ENCODE measurements at places on chromosomes 3 and 15.

GRCh38 chr15:25793354-25794050, 69.6 kb downstream of the ATP10A start:
- no peak for DNase-seq

GRCh38 chr3:45011756-45012508, 14.2 kb upstream of the CLEC3B start:
- DNase-seq = no peak

- DNase-seq = no peak
Observed at GRCh38 chr3:40841570-40842109, 316.9 kb downstream of the ZNF621 start.

DNA sequence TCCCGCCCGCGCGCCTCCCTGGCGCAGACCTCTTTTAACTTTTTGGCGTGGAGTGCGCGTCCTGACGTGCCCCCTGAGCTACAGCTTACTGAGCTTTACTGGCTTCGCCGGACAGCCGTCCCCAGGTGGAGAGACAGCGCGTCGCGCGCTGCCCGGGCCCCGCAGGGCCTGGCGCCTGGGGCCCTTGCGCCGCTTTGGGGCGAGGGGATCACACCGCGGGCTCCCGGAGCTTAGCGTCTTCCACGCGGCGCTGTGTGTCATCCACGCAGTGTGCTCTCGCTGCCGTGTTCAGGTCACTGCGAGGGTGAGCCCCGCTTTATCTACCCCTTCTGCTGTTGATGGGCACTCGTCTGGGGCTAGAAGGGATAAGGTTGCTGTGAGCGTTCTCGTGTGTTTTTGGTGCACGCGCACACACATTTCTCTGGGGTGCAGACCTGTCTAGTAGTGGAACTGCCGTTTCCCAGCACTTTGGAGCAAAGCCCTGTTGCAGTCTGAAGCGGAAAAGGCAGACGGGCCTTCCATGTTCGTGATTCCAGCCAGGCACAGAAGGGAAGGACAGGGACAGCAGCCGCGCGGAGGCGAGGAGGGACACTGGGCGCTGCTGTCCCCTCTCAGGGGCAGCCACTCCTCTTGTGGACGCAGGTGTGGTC, 33.1 kb upstream of the ALDH1L1 start:
- no peak for DNase-seq

DNA sequence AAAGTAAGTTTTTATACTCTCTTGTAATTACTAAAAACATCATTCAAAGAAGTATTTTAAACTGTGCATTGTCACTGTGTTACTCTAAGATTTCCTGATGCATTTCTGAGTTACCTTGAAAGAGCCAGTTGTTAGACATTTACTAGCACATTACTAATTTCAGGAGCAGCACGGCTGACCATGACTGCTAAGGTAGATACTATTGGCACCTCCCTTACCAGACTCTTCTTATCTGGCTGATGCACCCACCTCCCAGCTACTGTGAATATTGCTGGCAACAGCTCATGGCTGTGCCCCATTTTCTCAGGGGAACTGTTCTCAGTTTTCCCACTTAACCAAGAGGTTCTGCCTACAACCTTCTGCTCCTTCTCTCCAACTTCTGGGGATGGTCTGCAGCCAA, 29.4 kb downstream of the COL6A5 start:
- DNase-seq = no peak

GRCh38 chr3:17542591-17542990, 199.8 kb downstream of the TBC1D5 start:
- no peak for DNase-seq

GRCh38 chr15:92822216-92823144, 77.6 kb upstream of the CHD2 start:
- DNase-seq = no peak

All from activated naive CD4-positive, alpha-beta T cell (primary cell).